Activated CD4-positive, CD25-positive, alpha-beta regulatory T cell treated with anti-CD3 and anti-CD28 coated beads, Interleukin-2, amount 50 U/mL, for 72 hours (primary cell): ENCODE measurements at places on chromosomes 6 and 20.

DNA sequence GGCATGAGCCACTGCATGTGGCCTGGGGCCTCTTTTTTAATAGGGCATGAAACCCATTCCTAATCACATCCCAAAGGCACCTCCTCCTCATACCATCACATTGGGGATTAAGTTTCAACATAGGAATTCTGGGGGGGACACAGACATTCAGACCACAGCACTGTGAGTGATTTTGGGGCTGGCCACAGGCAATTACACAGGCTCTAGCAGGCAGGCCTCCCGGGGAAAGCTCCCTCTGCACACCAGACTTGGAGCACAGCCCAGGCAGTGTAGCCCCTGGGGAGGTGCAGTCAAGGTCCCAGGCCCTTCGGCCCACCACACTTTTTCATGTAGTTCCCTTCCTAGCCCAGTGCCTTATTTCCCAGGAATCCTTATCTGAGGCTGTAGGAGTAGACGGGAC lies 5.5 kb downstream of the SFT2D1 start:
- DNase-seq: no peak

DNA sequence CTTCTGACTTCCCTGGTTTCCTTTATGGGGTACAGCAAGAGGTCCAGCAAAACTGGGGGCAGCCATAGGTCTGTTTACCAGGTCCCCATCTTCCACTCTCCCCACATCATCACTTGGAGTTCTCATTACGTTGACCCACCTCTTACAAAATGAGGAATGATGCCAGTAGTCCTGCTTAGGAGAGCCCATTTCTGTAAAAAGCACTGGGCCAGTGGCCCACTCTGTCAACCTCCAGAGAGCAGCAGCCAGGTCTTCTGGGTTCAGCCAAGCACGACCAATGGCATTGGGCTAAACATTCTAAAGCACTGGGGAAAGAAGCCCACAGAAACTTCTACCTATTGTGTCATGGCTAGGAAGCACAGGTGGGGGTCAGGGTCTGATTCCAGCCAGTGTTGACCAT lies 13.9 kb downstream of the ZC3H12D start:
- DNase-seq: no peak

DNA sequence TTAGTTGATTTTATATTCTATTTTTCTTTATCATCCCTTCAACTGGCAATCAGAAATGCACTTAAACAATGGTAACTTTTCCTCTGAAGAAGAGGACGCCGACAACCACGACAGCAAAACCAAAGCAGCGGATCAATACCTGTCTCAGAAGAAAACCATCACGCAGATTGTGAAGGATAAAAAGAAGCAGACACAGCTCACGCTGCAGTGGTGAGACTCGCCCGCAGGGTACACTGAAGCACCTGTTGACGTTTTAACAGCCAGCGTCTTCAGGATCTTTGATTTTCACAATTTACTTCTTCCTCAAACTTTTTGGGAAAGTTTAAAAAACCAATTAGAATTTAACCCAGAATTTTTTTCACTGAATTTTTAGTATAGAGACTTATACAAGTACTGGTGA lies 701 bp downstream of the RFX6 start:
- DNase-seq: no peak

DNA sequence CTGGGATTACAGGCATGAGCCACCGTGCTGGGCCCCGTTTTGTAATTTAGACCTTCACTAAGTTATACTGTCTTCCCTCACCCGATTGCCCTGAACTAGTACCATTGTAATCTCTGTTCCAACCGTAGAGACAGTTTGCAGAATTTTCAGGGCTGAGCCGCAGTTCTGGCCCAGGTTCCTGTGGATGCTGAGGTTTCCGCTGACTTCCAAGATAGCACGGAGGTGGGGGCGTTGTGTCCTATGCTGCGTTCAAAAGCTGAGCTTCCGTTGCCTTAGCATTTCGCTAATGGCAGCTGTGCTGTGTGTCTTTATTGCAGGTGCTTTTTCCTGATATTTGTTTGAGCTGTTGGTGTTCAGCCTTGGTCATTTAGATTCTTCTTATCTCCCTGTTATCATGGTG lies 137.0 kb downstream of the SOX4 start:
- no peak for DNase-seq

GRCh38 chr6:82914511-82914910 lies 151.1 kb downstream of the UBE3D start:
- DNase-seq: no peak

GRCh38 chr20:49886571-49887213 lies 28.6 kb downstream of the SPATA2 start:
- DNase-seq: no peak

GRCh38 chr6:109236115-109237076 lies 141.1 kb downstream of the CEP57L1 start:
- no peak for DNase-seq

- no peak for DNase-seq
Observed at GRCh38 chr6:150751296-150751695, 114.2 kb upstream of the MTHFD1L start.

DNA sequence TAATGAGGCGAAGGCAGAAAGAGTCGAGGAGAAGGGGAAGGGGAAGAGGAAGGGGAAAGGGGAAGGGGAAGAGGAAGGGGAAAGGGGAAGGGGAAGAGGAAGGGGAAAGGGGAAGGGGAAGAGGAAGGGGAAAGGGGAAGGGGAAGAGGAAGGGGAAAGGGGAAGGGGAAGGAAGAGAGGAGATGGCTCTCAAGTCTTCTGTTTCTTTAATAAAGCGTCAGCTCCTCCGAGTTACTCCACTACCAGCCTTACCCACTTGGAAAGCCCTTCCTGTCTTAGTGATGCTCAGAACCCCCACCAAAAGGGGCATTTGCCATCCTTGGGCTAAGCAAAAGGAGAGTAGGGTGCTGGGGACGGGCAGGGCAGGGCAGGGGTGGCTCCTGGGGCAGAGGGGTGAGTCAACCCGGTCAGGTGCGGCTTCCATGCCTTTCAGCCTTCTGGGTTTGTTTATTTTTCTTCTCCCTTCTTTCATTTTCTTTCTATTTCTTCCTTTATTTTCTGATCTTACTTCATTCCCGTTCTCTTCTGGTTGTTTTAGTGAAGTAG lies 476 bp upstream of the CLIC5 start:
- DNase-seq: no peak
